ENCODE measurements at places on chromosomes 3 and 15.

- peak; percentile 26 for DNase-seq
Observed at GRCh38 chr3:132228923-132229322, 88.3 kb upstream of the ACP3 start.

- peak; percentile 75 for DNase-seq
Observed at GRCh38 chr3:143998266-143998665, 26.6 kb downstream of the DIPK2A start.

DNA sequence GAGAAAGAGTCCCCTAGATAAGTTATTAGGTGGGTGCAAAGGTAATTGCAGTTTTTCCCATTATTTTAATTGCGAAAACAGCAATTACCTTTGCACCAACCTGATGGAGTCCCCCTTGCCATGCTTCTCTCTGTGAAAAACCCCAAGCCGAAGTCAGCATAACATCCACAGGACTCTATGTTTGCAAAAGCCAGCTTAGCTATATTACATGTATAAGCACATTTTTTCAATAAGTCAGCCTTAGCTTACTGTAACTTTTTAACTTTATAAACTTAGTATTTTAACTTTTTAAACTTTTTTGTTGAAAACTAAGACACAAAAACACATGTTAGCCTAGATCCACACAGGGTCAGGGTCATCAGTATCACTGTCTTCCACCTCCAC lies 21.4 kb upstream of the MUC20 start:
- no peak for DNase-seq

- no peak for DNase-seq
Observed at GRCh38 chr15:67194171-67195114, 60.0 kb downstream of the AAGAB start.

- DNase-seq, result no peak
Observed at GRCh38 chr3:10357095-10357494, 36.2 kb upstream of the SEC13 start.

DNA sequence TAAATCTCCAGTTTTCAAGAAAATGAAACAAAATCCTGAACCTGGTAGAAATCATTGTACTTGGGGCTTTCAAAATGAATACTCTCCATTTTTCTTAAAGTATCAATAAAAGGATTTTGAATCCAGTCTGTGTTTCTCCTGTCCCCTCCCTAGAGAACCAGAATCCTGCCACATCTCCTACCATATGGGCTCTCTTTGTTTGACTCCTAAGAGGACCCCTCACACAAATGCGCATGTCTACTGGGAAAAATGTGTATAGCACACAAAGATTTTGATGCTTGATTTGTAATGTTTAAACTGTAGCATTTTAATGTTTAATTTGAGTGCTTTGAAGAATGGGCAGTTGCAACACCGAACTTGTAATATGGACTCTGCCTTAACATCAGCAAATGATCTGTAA lies 25.9 kb downstream of the LRRC3B start:
- no peak for DNase-seq

DNA sequence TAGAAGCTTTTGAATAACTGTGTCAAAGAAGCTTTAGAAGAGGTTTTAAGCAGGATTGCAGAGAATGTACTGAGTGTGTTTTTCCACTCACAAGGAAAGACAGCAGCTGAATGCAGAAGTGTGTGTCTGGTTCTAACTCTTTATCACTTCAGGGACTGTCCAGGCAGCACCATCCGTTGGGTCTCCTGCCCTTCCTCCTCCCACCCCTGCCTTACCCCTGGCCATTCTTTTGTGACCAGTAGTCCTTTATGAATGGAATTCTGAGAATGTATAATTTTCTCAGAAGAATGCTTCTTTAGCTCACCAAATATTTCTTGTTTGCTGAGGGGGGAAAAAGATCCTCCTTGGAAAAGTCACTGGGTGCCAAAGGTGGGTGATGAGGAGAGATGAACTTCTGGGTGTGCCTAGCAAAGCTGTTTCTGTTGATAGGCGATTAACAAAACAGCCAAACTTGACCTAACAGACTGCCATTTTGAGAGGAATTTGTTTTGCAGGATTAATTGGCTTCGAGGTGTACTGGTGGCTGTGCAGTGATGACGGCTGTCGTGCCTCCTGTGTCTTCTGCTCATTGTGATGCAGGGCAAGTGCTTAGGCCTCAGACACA lies 70.9 kb downstream of the IGF1R start:
- no peak for DNase-seq

DNA sequence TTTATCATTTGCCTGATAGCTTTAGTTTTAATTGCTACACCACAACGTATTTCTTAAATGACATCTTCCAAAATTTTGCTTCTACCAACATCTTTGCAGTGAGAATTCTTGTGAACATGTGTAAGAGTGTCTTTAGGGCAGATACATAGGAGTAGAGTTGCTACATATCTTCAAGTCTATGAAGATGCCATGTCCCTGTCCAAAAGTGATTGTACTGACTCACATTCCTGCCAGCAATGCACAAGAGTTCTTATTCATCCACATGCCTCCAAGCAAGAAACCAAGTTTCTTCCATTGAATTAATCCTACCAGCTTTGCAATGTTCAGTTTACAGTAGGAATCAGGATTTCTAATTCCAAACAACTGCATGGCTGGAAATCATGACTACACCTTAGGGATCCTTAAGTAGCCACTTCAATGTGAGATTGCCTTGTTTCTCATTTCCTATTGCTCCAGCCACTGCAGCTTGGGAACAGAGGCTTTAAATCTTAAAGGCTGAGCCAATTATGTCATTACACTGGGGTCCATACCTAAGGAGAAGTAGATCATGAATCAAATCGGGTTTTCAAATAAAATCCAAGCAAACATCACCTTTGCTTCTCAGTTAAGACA lies 44.5 kb downstream of the BCL2L10 start:
- DNase-seq, result no peak

- DNase-seq, result no peak
Observed at GRCh38 chr15:93265111-93265556, 176.1 kb upstream of the RGMA start.

GRCh38 chr3:50388720-50389413 lies 29.5 kb upstream of the TMEM115 start:
- DNase-seq, result no peak

- no peak for DNase-seq
Observed at GRCh38 chr3:68403741-68404140, 528.6 kb downstream of the TAFA4 start.

DNA sequence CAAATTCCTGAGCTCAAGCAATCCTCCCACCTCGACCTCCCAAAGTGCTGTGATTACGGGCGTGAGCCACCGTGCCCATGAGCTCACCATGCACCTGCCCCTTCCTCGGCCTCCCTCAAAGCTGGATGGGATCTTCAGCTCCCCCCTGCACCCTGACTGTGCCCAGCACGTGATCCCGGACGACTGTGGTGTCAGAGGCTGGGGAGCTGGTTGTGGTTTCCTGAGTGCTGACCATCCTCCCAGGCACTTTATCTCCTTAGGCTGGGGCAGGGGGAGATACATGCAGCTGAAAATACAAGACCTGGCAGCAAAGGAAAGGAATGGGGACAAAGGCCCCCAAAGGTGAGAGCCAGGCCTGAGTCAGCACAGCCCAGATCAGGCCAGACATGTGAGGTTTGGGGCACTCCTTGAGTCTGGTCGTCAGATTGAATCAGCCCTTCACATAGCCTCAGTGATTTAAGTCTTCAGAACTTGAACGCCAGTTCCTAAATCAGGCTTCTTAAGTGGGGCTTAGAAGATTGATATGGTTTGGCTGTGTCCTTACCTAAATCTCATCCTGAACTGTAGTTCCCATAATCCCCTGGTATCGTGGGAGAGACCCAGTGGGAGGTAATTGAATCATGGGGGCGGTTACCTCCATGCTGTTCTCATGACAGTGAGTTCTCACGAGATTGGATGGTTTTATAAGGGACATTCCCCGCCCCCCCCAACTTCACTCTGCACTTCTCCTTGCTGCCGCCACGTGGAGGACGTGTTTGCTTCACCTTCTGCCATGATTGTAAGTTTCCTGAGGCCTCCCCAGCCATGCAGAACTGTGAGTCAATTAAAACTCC lies 35.8 kb downstream of the PRKCD start:
- no peak for DNase-seq

GRCh38 chr15:26298010-26298658 lies 435.0 kb upstream of the ATP10A start:
- DNase-seq, result no peak

DNA sequence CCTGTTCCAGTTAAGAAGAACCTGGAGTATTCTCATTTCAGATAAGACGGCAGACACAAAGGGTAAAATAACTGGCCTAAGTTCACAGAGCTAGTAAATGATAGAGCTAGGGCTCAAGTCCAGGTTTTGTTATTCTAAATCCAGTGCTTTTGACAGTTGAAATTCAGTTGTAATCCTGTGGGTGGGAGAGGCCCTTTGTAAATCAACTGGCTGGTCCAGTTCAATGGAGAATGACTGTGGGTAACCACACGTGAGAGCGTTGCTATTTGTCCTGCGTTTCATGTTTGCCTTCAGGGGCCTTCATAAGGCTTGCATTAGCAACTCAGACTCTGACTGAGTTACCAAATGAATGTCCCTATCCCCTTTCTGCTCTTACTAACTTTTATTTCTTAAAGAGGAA lies 24.2 kb upstream of the CD96 start:
- no peak for DNase-seq

GRCh38 chr3:154121701-154122551 lies 736 bp downstream of the ARHGEF26 start:
- DNase-seq, result no peak

DNA sequence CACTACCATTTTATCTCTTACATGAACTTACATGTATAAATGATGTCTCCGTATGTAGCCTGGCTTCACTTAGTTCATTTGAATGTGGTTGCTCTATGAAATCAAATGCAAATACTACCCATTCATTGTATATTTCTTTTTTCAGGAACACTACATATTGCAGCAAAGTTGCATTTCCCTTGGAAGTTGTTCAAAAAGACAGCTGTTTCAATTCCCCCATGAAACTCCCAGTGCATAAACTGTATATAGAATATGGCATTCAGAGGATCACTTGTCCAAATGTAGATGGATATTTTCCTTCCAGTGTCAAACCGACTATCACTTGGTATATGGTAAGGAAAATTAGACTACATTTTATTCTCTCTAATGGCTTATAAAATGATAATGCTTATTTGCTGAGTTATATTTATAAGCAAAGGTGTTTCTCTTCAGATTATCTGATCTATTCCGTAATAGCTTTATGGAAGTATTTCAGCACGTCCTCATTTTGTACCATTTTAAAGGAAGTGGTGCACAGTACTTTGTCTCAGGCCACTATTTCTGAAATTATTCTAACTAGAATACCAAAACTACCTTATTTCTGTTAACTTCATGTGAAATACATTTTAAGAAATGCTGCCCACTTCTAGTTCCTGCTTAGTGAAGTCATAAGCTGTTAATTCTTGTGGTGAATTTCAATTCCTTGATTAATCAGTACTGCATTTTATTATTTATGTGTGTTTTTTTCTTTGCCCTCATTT lies 95.1 kb downstream of the IL1RAP start:
- no peak for DNase-seq

DNA sequence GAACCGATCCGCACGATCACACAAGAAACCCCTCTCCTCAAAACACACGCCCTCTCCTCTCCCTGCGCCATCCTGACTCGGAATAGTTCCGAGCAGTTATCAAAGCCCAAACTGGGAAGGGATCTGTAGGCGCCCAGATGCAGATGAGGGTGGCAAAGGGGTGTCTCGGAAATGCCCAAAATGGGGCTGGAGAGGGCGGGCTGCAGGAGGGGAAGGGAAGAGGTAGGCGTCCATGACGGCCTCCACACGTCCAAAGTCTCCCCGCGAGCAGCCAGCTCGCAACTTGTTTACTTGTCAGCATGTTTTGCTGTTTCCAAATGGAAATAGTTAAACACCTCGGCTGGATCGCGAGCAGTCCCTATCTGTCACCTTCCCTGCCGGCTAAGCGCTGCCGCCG lies 1.5 kb downstream of the NTRK3 start:
- DNase-seq, result no peak

GRCh38 chr3:87311309-87311708 lies 34.9 kb upstream of the POU1F1 start:
- DNase-seq, result peak; percentile 23

GRCh38 chr3:69423463-69424155 lies 37.7 kb upstream of the FRMD4B start:
- no peak for DNase-seq

- DNase-seq, result peak; percentile 63
Observed at GRCh38 chr15:39172380-39173281, 408.2 kb upstream of the THBS1 start.

DNA sequence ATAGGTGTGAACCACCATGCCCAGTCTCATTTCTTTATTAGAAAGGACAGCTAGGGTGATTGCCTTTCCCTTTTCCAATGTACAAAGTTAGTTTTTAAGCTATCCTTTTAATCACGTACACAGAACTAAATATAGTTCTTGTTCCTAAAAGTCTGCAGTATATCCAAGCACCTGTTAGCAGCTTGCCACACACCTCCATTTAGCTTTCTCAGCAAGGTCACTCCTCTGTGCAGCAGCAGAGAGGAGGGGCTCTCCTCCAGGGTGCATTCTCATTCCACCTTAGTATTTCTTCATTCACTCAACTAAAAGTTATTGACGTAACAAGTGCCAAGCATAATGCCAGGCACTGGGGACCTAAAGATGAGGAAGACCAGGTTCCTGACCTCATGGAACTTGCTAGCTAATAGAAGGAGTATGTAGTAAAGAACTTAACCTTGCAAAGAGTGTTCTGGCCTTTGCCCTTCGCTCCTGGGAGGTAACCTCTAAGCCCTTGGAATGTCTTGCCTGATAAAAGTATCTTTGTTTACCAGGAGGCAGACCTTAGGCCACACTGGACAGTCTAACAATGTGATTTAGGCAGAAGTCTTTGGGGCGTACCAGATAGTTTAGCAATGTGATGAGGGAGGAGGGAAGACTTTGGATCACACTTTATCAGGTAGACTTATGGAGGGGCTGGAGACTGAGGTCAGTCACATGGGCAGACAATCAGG lies 12.7 kb upstream of the PTPN9 start:
- DNase-seq, result no peak

- peak; percentile 64 for DNase-seq
Observed at GRCh38 chr3:173993299-173993698, 595.8 kb downstream of the NLGN1 start.

DNA sequence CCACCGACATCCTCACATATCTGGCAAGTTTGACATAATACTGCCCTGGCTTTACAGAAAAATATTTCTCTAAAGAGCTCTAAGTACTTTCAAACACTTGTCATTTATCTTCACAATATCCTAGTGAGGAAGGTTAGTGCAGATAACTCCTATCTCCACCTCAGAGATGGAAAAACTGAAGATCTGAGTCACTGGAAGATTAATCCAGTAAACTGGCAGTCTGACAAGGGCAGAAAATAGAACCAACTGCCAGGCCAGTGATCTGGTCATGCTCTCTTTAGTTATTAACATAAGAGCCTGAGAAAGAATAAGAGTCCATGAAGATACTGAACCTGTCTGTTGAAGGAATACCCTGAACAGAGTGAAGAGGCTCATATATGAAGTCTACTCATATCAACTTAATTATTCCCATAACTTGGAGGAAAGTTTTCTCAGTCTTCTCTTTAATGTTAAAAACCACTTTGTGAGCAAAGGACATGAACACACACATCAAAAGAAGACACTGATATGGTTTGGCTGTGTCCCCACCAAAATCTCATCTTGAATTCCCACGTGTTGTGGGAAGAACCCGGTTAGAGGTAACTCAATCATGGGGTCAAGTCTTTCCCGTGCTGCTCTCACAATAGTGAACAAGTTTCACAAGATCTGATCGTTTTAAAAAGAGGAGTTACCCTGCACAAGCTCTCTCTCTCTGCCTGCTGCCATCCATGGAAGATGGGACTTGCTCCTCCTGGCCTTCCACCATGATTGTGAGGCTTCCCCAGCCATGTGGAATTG lies 61.4 kb downstream of the GOLIM4 start:
- DNase-seq, result peak; percentile 74

GRCh38 chr3:49779358-49780079 lies 6.8 kb downstream of the IP6K1 start:
- no peak for DNase-seq

GRCh38 chr3:39664931-39665330 lies 144.5 kb upstream of the MYRIP start:
- no peak for DNase-seq

All from HCEC 1CT (cell line).